Eye (tissue), 1 donor: ENCODE measurements at places on chromosomes 13 and 19.

DNA sequence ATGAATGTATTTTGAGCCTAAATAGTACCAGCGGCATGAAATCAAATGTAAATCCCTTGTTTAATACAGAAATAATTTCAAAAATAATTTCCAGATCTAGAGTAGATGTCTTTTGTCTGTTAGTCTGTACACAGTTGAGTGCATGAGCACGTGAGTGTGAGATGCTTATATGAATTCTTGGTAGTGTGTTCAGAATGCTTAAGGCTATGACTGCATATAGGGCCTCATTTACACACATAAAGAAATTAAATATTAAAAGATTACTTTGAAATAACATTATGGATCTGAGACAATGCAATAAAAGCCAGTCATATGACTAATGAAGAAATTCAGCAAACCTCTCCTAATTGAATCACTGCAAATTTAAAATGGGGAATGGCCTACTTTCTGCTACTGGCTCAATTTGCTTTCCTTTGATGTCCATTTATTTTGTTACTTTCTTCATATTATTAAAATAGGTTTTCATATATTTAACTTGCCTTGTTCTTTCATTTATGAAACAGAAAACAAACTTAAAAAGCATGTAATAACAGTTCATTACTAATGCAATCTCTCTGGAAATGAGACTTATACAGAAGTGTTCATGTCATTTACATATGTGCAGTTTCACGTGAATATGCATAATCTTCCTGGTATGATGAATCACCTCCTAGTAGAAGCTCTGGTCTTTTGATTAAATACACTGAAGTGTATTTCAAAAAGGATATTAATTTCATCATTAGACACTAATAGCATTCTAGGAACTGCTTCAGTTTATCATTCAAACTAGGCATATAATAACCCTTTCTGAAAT lies 4.5 kb downstream of the AMER2 start:
- peak; percentile 44 for DNase-seq

DNA sequence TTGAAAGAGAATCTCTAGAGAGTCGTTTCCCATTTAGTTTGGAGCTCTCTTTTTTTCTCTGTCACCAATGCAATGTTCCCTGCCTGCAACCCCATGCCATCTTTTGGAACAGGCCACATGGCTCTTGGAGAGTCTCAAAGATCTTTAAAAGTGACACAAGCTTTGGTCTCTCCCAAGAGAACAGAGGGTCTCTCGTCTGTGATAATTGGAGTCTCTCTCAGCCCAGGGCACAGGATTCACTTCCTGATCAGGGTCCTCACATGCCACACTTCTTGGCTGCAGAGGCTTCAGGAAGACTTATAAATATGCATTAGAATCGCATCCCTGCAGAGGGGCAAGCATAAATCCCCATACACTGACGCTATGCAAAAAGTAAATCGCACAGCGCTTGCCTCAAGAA lies 240.5 kb downstream of the IRS2 start:
- no peak for DNase-seq

DNA sequence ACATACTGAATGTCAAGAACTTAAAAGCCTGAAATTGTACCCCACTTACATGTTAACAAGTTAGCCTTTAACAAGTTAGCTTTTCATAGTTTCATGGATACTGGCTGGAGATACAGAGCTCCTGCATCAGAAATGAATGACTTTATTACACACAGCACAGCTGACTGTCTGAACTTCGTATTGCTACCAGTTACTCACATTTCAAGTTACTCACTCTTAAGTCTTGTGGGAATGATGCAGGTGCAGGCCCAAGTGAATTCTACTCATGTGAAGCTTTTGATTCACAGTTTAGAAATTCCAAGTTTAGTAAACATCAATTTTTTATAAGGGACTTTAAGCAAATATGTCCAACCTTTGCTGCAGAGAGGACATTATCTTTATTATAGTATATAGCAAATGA lies 762.2 kb upstream of the PRR20A start:
- DNase-seq, result no peak

GRCh38 chr19:5957170-5957569 lies 20.8 kb downstream of the RANBP3 start:
- no peak for DNase-seq

GRCh38 chr13:98280176-98280510 lies 103.1 kb upstream of the RNF113B start:
- peak; percentile 73 for DNase-seq

GRCh38 chr13:114099918-114100445 lies 32.4 kb downstream of the RASA3 start:
- peak; percentile 49 for DNase-seq

GRCh38 chr13:33453936-33454335 lies 168.4 kb upstream of the STARD13 start:
- DNase-seq, result no peak

DNA sequence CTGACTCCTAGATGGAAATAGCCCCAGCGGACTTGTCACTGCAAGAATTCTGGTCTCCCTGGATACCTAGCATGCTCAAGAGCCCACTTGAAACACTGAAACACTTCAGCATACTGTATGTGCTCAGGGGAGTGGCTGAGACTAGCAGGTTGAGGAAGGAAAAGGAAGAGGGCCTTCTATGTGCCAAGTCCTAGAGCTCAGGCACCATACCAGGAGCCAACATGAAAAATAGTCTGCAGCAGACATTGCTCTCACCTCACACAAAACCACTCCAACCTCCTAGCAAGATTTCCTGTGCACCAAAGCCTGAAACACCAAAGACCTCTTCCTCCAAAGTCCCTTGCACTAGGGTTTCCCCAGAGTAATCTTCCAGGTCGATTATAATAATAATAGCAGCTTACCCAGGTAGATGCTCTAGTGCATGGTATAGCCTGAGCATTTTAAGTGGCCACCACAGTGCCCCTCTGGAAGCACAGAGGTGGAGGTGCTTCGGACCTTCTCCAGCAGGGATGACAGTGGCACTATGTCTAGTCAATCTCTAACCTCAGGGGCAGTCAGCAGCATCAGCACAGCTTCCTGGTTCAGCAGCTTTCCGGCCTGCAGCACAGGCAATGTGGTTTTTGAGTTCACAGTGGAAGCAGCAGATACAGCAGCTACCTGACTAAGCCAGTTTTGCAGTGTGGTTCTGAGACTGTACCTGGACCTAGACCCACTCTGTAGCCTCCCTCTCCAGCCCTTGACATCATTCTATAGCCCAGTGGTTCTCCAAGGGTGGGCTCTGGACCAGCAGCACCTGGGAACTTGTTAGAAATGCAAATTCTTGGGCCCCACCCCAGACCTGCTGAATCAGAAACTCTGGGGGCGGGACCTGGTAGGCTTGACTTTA lies 45.6 kb upstream of the UBE2L5 start:
- DNase-seq, result no peak

- DNase-seq, result no peak
Measured at GRCh38 chr19:17314007-17314593, 4.7 kb downstream of the DDA1 start.

- DNase-seq, result peak; percentile 33
Measured at GRCh38 chr13:37001921-37002250, 1.3 kb downstream of the EXOSC8 start.

DNA sequence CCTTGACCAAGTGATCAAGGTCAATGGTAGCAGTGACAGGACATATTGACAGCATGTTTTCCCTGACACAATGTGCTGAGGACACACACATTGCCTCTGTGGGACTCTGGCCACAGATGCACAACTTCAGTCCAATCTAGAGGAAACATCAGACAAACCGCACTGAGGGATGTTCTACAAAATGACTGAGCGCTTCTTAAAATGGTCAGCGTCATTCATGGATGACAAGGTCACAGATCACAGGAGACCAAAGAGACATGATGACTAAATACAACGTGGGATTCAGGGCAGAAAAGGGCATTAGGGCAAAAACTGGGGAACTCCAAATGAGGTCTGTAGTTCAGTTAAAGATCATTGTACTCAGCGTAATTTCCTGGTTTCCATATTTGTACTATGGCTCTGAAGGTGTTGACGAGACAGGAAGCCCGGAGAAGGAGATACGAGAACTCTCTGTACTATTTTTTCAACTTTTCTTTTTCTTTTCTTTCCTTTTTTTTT lies 20.6 kb downstream of the PBX4 start:
- DNase-seq, result no peak

GRCh38 chr19:39982883-39983282 lies 11.9 kb downstream of the PSMC4 start:
- no peak for DNase-seq

GRCh38 chr19:41307090-41307875 lies 2.7 kb upstream of the CCDC97 start:
- DNase-seq, result no peak

GRCh38 chr19:14347999-14348889 lies 33.0 kb upstream of the ADGRE5 start:
- peak; percentile 83 for DNase-seq

DNA sequence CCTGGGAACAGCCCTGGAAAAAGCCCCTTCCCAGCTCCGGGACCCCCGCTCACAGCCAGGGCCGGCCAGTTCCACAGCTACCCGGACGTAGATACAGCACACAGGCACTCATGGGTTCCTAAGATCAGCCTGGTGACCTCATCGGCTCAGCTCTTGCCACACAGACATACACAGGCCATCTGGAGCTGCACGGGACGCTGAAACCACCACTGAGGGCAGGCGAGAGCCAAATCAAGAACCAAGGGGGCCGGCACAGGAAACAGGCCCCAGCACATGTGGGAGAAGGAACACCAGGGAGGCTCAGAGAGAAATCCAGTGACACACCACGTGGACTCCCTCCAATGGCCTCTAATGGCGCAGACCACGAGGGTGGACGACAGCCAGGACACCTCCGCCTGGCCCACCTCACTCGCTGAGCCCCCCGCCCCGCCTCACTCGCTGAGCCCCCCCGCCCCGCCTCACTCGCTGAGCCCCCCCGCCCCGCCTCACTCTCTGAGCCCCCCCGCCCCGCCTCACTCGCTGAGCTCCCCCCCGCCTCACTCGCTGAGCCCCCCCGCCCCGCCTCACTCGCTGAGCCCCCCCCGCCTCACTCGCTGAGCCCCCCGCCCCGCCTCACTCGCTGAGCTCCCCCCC lies 69.7 kb upstream of the C13orf46 start:
- no peak for DNase-seq

- DNase-seq, result no peak
Measured at GRCh38 chr13:34412817-34413375, 529.2 kb upstream of the NBEA start.

- DNase-seq, result peak; percentile 35
Measured at GRCh38 chr13:99590519-99591011, 89.3 kb downstream of the TM9SF2 start.

DNA sequence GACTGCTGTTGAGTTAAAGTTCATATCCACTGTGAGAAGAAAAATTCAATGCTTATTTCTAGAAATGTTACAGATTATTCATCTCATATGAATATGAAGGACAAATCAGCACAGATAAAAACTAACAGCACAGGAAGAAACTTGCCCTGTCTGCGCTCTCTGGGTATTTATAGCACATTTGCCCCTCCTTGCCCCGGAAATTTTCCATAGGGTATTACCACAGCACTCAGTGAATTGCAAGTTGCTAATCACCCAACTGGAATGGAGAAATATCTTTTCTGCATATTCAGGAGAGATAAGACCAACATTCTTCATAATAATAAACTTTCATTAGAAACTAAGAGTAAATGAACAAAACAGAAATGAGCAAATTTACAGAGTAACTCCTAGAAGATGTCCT lies 318.0 kb upstream of the KLF12 start:
- DNase-seq, result no peak

- DNase-seq, result no peak
Measured at GRCh38 chr19:2636141-2636896, 66.2 kb downstream of the GNG7 start.

- DNase-seq, result no peak
Measured at GRCh38 chr19:50425581-50425980, 6.8 kb downstream of the SPIB start.

DNA sequence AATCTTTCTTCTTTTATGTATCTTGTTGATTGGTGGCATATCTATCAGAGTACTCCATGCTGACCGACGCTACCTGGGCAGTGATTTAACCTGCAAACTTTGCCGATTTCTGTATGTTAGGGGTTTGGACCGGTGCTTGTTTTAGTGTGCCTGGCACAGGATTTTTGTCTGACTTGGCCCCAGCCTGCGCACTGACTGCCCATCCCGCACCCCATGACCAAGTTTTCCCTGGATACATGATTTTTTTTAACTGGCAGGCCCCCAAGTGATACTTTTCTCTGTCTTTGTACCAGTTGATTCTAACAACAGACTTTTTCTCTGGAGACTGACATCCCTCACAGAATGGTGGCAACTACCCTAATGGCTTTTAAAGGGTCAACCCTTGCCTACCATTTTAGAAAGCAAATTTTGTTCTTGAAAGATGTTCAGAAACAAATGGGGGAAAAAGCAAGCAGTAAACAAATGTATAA lies 69.0 kb upstream of the C1QTNF9B start:
- DNase-seq, result no peak

- no peak for DNase-seq
Measured at GRCh38 chr13:41028051-41028450, 8.9 kb upstream of the ELF1 start.

GRCh38 chr19:9565900-9566705 lies 18.2 kb downstream of the ZNF121 start:
- DNase-seq, result peak; percentile 20

DNA sequence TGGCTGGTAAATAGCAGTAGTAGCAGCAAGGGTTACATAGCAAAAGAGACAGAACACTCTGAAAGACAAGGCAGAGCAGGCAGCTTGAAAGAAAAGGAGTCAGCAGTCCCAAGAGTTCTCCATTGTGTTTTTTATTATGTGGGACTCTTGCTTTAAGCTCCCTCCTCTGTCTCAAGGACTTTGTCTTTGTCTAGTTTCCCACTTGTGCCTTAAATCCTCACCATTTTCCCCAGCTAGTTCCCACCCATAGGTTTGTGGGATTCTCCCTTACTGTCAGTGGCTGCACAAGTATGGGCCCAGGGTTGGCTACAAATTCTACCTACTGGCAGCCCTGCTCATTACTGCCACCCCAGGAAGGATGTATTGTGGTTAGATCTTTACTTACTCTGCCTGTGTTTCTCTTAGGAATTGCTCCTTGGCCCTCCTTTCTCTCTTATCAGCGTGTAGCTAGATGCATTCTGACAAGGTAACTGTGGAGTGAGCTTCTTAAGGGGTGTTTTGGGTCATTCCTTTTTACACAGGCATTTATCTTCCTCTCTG lies 413.4 kb upstream of the PCDH9 start:
- no peak for DNase-seq

DNA sequence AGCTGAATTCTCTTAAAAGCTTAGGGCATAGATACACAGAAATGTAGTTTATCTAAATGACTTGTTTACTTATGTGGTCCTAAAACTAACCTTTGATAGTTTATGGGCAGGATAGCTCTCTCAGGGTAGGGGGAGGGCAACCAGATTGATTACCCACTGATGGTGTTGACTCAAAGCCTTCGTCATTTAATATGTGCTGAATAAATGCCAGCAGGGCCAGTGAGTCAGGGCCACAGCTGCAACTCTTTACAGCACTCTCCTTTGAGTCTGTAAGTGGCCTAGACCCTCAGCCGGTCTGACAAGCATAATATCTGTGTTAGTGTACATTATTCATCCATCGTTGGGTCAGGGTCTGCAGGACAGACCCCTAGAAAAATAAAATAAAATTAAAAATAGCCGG lies 128.5 kb downstream of the ZNF675 start:
- no peak for DNase-seq

- peak; percentile 19 for DNase-seq
Measured at GRCh38 chr13:37173214-37173613, 67.8 kb upstream of the CSNK1A1L start.

- DNase-seq, result no peak
Measured at GRCh38 chr19:1343041-1343440, 40.7 kb upstream of the NDUFS7 start.
